ENCODE measurements at places on chromosomes 13 and 19.

DNA sequence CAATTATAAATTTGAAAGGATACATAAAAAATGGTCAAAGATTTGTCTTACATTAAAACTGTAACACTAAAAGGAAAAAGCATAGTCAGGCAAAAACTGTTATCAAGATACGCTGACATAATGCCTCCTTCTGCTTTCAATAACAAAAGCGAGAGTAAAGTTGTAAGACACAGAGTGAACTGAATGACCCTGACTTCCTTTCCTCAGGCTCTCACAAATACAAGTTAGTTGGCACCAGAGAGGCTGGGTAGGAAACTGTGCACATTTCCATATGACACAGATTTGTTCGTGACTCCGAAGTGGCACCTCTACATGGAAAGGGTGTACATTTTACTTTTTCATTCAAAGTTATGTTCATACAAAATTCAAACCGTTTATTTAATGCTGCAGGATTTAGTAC, 15.4 kb downstream of the FGF14 start:
- DNase-seq, result no peak

DNA sequence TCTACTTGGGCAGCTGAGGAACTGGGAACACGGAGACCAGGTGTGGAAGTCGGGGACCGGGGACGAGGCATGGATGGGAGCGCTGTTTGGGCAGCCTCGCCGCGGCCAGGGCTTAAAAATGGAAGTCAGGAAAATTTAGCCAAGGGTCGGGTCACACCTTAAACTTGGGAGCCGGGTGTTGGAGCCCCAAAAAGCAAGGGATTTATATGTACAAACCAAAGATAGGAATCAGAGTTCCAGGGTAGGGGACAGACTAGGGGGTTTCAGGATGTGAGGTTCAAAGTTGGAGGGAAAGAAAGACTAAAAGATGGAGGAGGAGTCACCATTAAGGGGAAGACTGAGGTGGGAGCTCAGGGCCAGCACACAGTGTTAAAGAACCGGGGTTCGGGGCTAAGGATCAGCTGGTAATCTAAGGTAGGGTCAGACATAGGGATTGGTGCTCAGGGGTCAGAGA, 530 bp downstream of the FOXA3 start:
- no peak for DNase-seq

DNA sequence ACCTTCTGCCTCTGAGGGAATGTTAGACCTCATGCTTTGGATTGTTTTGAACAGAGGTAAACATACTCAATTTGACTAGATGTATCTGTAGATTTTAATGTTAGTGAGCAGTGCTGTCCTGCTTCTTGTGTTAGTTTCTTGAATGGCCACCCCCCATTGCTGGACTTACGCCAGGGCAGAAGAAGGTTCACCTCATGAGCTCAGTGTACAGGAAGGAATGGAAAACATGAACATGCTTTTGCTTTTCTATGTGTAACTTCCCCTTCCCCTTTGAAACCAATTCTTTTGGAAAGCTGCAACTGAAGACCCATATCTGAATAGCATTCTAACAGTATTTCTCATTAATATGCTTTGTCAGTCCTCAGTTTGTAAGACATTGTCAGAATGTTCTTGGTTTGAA, 32.3 kb downstream of the WASF3 start:
- DNase-seq, result no peak

GRCh38 chr13:101325423-101325822, 90.9 kb downstream of the NALCN start:
- DNase-seq, result no peak

DNA sequence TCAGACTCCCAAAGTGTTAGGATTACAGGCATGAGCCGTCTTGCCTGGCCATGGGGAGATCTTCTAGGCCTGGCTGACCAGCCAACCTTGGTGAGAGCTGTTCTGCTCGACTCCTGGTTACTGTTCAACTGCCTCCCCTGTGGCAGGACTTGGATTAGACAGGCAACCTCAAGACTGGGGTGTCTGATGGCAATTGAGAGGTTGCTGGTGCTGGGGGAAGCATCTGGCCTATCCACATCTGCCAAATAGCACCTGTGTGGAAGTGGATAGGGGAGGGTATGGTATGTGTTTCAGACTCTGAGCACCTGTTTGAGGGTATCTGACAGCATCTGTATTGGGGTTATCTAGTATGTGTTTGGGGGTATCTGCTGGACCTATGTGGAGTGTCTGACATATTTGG, 44.7 kb downstream of the ARHGEF18 start:
- no peak for DNase-seq

DNA sequence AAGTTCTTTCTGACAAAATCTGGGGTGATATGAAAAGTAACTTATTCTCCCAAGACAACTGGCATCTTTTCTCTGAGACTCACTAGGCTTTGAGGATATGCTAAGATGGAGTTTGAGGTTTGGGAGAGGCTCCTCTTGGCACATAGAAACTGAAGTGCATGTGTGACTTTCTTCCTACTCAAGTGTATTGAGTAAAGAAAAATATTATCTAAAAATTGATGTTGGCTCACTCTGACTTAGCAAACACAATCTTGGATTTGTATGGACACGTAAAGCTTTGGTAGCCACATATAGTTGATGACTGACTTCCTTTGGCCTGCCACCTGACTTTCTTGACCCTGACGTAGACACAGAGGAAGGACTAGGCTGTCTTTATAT, 71.1 kb upstream of the KLF12 start:
- no peak for DNase-seq

GRCh38 chr13:20239748-20240147, 7.6 kb upstream of the GJB6 start:
- no peak for DNase-seq

- no peak for DNase-seq
Measured at GRCh38 chr19:23075031-23075733, 41.6 kb upstream of the ZNF730 start.

- DNase-seq, result no peak
Measured at GRCh38 chr19:56969759-56970178, 129.2 kb upstream of the PEG3 start.

DNA sequence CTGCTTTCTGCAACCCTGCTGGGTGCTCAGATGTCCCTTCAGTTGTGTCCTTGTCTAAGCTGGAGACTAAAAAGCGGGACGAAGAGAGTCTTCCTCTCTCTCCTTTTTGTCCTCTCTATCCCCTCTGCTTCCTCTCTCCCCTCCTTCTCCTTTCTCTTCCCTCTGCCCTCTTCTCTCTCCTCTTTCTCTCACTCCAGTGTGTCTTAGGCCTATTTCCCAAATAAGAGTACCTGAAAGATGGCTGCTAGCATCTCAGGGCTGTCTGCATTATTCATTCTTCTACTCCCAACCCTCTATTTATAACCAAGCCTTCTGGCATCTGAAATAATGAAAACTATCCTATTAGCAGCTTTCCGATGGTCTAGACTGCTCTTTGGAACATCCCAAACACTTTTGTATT, 729.8 kb downstream of the UQCRFS1 start:
- DNase-seq, result no peak

DNA sequence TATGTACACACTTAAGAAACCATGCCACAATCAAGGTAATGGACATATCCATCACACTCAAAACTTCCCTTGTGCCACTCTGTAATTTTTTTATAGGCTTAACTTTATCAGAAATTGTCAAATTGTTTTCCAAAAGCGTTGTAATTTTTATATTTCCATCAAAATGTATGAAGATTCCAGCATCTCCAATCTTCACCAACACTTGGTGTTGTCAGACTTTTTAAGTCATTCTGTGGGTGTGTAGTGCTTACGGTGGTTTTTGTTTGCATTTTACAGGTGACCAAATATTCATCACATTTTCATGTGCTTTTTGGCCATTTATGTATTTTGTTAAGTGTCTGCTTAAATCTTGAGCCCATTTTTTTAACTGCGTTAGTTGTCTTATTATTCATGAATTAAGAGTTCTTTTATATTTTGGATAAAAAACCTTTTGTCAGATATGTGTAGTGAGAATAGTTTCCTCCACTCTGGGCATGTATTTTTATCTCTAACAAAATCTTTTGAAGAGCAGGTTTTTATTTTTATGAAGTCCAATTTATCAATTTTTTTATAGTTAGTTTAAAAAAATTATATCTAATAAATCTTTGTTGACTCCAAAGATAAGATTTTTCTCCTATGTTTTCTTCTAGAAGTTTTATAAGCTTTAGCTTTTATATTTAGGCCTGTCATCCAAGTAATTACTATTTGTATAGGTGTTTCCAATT, 4.6 kb upstream of the ZNF45 start:
- no peak for DNase-seq

DNA sequence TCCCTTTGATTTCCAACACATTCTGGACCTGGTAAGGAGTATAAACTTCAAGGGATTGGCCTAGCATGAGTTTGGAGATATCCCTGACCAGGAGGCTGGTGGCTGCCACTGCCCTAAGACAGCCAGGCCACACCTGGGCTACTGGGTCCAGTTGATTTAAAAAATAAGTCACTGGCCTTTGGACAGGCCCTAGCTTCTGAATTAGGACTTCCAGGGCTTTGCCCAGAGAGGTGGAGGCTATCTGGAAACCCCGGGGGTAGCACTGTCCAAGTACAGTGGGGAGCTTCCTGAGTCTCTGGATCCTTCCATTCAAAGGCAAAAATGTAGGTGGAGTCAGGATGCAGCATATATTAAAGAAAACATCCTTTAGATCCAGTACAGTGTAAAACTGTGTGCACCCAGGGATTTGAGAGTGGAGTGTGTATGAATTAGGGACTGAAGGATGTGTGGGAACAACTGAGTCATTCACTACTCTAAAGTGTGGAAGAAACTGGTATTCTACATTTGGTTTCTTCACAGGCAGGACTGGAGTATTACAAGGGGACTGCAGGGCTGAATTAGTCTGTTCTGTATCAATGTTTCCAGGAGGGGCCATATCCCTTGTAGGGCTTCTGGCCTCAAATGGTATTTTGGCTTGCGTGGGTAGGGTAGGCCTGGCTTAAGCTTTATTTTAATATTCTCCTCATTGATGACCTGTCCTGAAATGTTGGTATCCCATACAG, 14.8 kb upstream of the FCGBP start:
- DNase-seq, result no peak

GRCh38 chr13:21744149-21744548, 73.3 kb downstream of the FGF9 start:
- DNase-seq, result no peak

GRCh38 chr13:30545320-30545719, 72.4 kb upstream of the USPL1 start:
- no peak for DNase-seq

DNA sequence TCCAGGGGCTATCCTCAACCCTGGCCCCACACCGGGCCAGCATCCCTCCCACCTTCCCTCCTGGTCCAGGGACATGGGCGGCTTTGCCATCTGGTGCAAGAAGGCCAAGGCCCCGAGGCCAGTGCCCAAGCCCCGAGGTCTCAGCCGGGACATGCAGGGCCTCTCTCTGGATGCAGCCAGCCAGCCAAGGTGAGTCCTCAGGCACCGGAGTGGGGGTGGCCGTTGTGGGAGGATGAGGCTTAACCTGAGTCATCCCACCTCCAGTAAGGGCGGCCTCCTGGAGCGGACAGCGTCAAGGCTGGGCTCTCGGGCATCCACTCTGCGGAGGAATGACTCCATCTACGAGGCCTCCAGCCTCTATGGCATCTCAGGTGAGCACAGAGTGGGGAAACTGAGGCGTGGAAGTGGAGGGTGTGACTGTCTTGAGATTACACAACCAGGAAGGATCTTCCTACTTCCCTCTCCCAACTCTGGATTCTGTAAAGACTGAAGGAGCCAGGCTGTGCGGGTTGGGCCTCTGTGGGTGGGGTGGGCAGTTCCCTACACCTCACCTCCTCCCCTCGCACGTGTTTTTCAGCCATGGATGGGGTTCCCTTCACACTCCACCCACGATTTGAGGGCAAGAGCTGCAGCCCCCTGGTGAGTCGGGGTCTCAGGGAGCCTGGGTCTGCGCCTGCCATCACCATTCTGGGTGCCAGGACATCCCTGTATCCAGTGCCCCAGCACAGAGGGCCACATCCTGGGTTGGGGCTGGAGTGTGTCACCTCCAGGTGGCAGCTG, 3.8 kb downstream of the MVB12A start:
- DNase-seq, result no peak

GRCh38 chr19:30325676-30326392, 46.4 kb upstream of the ZNF536 start:
- no peak for DNase-seq

GRCh38 chr13:95861296-95861695, 184.4 kb downstream of the DNAJC3 start:
- DNase-seq, result no peak

DNA sequence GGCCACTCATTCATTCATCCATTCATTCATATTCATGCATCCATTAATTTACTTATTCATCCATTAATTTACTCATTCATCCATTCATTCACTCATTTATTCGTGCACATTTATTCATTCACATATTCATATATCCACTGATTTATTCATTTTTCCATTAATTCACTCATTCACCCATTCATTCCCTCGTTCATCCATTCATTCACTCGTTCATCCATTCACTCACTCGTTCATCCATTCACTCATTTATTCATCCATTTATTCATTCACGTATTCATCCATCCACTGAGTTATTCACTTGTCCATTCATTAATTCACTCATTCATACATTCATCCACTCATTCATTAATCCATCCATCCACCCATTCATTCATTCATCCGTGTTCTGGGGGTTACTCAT, 35.8 kb upstream of the OLFM2 start:
- no peak for DNase-seq

GRCh38 chr13:99389520-99390304, 82.5 kb upstream of the GPR183 start:
- peak; percentile 79 for DNase-seq

GRCh38 chr13:46896341-46897137, at the start of gene HTR2A:
Gene HTR2A (minus strand): TSS chr13:46897053. CDS start chr13:46895906, 1,147 bp downstream.
- DNase-seq, result no peak

- DNase-seq, result no peak
Measured at GRCh38 chr13:48489666-48490065, 43.2 kb downstream of the RCBTB2 start.

- DNase-seq, result peak; percentile 100
Measured at GRCh38 chr19:6737284-6737872, at the start of gene GPR108. Gene GPR108 (minus strand): TSS chr19:6737580. CDS start chr19:6737576, 4 bp downstream.

- DNase-seq, result no peak
Measured at GRCh38 chr19:31516756-31517155, 167.5 kb upstream of the TSHZ3 start.

Measured in mesenteric fat pad (tissue), 1 donor.